Left lung (tissue), 14 donors: ENCODE measurements at places on chromosomes 7 and 10. TPM values are rescaled to one million over a fixed set of nuclear protein-coding genes. Genes with fewer than 3 reads are reported as not detected.
A peak's percentile ranks its signal among the peaks of the same experiment; 100 is the strongest.

DNA sequence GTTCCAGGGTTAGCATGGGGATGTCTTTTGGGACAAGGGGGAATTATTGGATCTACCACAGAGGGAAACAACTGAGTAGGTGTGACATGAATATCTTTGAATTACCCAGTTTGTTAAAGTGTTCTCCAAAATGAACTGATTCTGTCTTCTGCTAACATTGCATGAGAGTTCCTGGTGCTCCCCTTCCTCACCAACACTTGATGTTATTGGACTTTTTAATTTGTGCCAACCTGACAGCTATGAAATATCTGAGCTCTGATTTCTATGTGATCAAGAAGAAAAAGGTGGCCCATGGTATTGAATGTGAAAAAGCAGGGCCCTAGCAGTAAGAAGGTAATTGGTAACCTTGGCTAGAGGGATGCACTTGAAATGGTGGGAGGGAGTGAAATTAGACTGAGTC is 4.6 kb upstream of the VPS37D start:
- DNase-seq, result no peak

DNA sequence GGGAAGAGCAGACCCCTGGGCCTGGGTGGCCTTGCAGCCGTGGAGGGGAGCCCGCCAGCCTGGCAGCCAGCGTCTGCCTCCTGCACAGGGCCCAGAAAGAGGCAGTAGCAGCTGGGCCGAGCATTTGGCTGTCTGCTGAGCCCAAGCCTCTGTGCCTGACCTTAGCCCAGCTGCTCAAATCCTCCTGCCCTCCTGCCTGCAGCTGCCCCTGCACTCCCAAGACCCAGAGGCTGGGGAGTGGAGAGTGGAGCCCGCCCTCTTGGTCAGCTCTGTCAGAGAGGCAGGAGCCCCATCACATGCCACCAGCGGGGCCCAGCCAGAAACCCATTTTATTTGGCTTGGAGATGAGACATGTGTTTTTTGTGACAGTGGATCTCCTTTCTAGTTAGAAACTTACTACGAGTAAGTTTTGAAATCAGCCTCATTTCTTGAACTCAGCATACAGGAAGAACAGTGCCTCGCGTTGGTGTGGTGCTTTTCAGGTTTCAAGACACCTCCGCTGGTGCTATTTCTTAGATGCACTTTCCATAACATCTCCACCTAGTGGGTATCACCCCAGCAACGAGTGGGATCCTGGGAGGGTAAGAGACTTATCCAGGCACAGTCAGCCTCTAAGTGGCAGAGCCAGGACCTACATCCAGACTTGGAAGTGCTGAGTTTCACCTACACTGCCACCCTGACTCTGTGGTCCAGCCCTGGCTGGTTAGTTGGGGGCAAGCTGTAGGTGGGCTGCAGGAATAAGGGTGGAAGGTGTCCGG is 477.1 kb downstream of the RPS24 start:
- DNase-seq, result peak; percentile 59

The NXPH1 gene
- polyA plus RNA-seq, result not detected

DNA sequence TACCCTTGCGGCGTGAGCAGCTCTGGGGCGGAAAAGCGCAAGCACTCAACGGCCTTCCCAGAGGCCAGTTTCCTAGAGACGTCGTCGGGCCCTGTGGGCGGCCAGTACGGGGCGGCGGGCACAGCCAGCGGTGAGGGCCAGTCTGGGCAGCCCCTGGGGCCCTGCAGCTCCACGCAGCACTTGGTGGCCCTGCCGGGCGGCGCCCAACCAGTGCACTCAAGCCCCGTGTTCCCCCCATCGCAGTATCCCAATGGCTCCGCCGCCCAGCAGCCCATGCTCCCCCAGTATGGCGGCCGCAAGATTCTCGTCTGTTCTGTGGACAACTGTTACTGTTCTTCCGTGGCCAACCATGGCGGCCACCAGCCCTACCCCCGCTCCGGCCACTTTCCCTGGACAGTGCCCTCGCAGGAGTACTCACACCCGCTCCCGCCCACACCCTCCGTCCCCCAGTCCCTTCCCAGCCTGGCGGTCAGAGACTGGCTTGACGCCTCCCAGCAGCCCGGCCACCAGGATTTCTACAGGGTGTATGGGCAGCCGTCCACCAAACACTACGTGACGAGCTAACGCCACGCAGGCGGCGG is 12.6 kb downstream of the TRIM8 start:
- DNase-seq, result peak; percentile 79

GRCh38 chr7:70994176-70994575 is 137.8 kb upstream of the GALNT17 start:
- no peak for DNase-seq

- DNase-seq, result no peak
These were observed 57.5 kb upstream of the PPP1R3C start for GRCh38 chr10:91690412-91690811.

GRCh38 chr7:92523110-92523509 is 5.2 kb downstream of the PEX1 start:
- DNase-seq, result no peak

- no peak for DNase-seq
These were observed 805.1 kb downstream of the TNS3 start for GRCh38 chr7:46776790-46777189.

- DNase-seq, result no peak
These were observed 13.0 kb downstream of the EN2 start for GRCh38 chr7:155470686-155471638.

DNA sequence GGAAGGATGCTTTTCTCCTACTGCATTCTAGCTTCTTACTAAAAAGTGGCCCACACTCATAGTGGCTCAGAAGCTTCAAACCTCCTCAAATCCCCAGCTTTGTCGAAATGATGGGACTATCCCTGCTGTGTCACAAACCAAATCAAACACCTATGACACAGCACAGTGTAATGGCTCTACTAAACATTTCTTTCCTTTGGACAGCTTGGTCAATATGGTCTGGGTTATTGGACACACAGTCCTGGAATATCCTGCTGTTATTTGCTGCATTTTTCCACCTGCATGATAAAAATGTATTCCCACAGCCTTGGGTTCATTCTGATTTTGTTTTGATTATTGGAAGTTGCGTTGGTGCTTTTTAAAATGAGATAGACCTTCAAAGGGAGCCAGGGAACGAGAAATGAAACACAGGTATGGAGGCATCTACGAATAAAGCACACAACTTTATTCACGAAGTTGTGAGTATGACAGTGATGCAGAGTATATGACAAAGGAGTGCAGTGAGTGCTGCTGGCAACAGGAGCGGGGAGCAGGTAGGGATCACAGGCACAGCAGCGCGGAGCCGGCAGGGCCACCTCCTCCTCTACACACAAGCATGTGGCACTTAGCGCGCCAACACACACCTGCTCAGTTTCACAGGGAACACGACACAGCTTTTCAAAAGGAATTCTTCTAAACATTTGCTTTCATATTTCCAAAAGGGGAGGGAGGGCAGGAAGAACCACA is 26.5 kb upstream of the AFAP1L2 start:
- no peak for DNase-seq

DNA sequence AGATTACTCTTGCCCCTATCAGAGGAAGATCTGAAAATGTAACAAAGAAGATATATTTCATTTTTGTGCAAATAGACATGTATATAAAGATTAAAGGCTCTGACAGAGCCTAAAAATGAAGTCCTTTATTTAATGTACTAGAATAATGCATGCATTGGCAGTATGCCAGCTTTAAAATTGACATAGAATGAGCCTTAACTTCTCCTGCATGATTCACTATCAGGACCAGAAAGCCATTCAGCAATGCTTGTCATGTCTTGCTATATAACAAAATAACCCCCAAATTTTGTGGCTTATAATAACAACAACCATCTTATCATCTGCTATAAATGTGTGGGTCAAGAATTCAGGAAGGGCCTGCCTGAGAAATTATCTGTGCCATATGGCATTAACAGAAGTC is 411.9 kb downstream of the GRM8 start:
- DNase-seq, result no peak
